ENCODE measurements at places on chromosomes 11 and 22.

DNA sequence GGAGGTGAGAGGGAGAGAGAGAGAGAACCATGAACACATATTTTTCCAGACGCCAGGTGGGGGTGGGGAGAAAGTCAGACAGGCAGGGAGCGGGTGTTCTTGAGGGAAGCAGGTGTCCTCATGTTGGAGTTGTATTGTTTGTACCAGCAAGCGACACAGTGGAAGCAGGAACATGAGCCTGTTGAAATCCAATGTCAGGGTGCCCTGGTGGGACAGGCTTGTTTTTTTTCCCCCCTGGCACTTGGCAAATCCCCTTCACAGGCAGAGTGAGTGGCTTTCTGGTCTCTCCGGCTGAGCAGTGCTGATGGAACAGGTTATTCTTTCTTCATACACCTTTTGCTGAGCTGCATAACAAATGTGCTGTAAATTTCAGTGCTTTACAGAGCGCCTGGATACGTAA lies 125.6 kb downstream of the GRIK4 start:
- DNase-seq, result no peak

- no peak for DNase-seq
Observed at GRCh38 chr11:130829920-130830511, 86.3 kb downstream of the SNX19 start.

- no peak for DNase-seq
Observed at GRCh38 chr11:61586792-61587430, 6.0 kb upstream of the SYT7 start.

DNA sequence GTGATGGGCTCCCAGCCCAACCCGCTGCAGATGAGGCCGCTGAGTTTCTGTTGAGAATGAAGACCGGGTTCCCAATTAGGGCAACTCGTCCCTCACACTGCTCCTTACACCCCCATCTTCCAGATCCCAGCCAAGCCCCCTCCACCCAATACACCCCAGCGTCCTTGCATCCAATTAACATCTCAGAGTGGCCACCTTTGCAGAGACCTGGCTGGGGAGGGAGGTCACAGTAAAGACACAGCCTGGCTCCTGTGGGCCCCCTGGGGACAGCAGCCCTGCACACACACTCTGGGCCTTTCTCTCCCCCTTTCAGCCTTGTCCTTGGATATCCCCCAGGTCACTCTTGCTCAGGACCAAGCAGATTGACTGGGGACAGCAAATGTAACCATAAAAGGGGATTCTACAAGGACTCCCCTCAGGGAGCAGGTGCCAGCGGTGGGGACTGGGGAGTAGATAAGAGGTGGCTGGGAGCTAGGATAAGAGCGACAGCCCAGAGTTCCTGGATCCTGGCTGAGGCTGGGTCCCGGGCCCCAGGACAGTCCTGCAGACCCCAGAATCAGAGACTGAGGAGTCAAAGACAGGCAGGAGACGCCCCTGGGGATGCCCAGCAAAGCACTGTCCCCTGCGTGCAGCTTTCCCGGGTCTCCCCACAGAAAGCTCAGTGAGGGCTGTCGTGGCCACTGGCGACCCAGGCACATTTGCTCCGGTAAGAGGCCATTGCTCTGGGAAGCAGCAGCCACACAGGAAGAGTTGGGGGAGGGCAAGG lies 8.4 kb downstream of the APOBEC3A start:
- no peak for DNase-seq
